ENCODE measurements at places on chromosomes 4 and X.

DNA sequence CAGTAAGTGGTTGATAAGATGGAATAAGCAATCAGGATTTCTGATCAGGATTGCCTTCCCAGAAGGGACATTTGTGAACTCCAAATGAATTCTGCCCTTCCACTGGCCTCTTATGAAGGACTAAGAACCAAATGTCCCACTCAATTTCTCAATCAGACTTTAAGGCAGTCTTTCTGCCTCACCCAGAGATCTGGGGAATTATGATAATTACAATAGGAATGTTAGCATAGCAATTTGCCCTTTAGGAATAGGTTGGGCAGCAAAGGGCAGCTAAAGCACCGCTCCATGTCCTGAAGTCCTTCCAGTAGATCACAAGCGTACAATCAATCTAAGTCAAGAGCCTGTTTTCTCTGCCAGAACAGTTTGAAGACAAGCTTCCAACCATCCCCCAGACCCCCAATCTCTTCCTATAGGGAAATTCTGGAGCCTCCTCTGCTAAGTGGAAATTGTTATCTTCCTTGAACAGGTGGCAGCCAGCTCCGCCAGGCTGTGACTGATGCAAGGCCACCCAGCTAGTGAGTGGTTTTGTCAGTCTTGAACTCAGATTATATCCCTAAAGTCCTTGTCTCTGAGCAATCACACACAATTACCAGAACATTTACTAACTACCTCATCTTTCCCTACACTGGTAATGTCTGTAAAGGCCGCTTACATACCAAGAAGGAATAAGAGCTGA, 18.6 kb downstream of the NKX3-2 start:
- DNase-seq, result no peak

DNA sequence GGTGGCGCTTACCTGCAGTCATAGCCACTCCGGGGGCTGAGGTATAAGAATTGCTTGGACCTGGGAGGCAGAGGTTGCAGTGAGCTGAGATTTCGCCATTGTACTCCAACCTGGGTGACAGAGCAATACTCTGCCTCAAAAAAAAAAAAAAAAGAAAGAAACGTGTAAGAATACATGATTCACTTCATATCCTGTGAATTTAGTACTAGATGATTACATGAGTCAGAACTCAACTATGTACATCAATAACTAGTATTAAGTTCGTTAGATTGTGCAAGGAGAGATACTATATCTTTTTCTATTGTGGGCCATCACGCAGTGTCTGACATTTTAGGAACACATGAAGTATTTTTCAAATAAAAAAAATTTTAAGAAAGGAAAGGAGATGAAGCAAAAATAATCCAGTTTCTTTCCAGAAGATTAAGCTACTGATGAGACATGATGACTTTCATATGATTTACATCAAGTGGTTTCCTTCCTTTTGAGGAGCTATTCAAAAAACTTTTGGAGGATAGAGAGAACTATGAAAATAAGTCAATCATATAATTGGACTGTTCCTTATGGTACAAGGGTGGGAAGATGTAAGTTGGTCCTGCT, 64.7 kb upstream of the EXOC1L start:
- no peak for DNase-seq

GRCh38 chrX:12137951-12138360, 317 bp upstream of the FRMPD4 start:
- no peak for DNase-seq

DNA sequence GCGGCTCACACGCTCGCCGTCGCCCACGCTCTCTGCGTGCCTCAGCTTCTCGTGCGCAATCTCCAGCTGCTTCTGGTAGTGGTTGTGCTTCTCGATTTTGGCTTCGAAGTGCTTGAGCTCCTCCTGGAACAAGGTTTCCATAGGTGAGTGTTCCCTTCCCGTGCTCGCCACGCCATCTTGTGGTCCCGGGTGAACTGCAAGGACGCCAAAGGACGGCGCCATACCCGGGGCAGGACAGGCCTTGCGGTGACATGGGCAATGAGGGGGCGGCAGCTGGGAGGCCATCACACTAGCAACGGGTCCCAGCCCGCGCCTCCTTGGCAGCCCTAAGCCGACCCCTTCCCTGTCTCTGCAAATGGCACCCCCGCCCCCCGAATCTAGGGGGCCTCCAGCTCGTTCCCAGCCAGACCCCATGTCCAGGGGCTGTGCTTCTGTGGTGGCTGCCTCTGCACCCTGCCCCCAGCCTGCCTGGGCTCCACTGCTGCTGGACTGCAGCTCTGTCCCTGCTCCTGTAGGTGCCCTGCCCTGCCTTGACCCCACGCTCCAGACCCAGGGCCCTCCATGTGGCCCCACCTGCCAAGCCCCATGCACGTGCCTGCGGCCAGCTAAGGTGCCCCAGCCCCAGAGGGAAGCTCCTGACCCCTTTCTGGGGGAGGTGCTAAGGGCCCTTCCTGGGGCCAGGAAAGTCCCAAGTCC, 17.3 kb downstream of the LRPAP1 start:
- DNase-seq, result no peak

DNA sequence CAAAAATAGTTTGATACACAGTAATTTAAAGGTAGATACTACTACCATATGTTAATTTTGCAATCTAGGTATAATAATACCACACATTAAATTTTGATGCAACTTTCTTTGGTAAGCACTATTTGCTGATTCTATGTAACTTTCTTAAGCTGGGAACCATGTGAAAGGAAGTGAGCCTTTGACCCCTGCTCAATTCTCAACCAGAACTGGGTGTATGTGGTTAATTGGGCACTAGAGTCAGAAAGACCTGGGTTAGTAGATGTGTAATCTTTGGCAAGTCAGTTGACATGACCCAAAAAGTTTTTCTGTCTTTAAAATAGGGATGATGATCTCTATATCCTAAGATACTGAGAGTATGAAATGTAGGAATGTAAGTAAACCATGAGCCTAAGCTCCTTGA, 22.4 kb downstream of the TLR2 start:
- no peak for DNase-seq

GRCh38 chr4:139208404-139208945, 31.5 kb upstream of the ELF2 start:
- DNase-seq, result no peak

DNA sequence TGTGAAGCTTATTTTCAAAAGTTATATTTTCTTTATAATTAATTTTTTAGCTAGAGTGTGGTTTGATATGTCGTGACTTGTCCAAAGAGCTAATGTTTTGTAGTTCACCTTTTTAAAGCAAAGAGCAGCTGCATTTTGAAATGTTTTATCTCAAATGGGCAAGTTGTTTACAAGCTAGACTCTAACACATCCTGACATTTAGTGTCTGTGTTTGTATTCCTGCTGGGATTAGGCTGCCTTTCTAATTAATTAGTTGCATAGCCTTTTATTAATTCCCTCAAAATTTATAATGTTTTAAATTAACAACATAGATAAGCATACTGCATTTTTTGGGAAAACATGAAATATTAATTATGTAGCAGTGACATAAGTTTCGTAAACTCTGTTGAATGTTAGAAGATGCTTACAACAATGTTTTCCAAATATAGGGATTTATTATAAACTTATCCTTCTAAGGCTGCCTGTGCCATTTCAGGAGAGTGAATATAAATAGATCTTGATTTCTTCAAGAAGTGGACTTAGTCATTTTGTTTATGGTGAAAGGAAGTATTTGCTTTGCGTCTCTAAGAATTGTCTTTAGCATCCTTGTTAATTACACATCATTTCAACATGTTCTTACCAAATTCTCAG, 37.7 kb upstream of the NUDT6 start:
- no peak for DNase-seq

DNA sequence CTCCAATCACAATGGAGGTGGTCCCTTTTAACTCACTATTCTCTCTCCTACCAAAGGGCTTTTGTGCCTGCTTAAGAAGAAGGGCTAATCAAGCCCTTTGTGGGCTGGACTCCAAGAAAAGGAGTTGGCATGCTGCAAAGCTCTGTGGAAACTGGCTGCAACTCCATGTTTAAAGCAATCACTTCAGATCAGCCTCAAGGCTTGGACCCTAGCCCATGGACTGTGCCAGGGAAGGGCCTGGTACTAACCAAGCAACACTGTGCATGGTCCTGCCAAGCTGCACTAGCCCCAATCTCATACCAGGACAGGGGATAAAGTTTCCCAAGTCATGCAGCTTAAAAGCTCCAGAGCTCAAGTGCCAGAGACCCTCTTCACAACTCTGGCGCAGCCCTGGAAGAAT, 86.7 kb downstream of the ATP8A1 start:
- no peak for DNase-seq

- no peak for DNase-seq
Observed at GRCh38 chr4:182832352-182833120, 84.7 kb downstream of the DCTD start.

GRCh38 chr4:121951521-121952110, at the start of gene TRPC3:
Gene TRPC3 (minus strand): TSS chr4:121952060. CDS start chr4:121951680, 380 bp downstream.
- DNase-seq, result no peak

DNA sequence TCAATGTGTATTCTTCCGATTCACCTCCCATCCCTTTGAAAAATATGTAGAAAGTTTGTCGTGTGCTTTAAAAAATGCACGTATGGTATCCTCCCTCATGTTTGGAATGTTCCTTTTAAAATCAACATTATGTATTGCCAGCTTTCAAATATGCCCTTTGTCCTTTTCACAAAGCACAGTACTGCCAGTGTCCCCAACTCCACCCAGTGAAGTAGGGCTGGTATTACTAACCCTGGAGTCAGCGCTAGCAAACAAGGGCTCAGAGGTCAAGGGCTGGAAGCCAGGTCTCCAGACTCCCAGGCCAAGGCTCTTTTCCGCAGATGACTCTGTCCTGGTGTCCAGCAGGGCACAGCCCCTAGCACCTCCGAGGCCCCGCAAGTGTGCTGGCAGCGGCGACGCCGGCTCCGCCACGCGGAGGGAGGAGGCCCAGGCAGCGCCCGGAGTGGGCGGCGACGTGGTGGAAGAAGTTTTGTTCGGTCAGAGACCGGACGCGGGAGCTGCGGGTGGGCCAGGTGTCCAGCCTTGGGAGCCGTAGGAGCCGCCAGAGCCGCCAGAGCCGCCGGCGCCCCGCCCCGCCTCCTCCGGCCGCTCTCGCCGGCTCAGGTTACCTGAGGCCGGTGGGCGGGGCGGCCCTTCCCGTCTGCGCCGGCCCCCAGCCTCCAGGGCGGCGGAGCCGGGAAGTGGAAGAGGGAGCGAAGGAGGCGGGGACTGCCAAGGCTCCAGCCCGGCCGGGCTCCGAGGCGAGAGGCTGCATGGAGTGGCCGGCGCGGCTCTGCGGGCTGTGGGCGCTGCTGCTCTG, at the start of gene IL13RA1:
IL13RA1 (plus strand) TSS at position 720 of the 799 bp plus-strand sequence; CDS start at position 753, 33 bp downstream.
- no peak for DNase-seq

- DNase-seq, result no peak
Observed at GRCh38 chrX:48664156-48664555, 19.4 kb upstream of the WAS start.

- no peak for DNase-seq
Observed at GRCh38 chr4:142615324-142615665, 230.8 kb downstream of the INPP4B start.

DNA sequence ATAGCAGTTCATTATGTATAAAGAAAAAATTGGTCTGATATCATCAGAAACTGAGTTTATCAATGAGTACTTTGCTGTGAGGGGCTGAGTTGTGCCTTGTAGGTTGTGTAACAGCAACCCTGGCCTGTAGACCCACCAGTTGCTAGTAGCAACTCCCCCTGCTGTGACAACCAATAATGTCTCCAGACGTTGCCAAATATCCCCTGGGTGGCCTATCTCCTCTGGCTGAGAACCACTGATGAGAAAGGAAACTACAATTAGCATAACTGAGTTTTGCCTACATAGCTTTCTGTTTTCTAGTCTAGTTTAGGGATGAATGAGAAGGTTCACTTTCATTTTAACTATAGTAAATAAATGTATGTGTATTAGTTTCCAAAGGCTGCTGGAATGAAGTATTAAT, 234.1 kb downstream of the CPE start:
- no peak for DNase-seq

- no peak for DNase-seq
Observed at GRCh38 chrX:57366430-57366829, 79.9 kb downstream of the FAAH2 start.

- DNase-seq, result no peak
Observed at GRCh38 chrX:103400931-103401330, 24.6 kb downstream of the BEX3 start.

DNA sequence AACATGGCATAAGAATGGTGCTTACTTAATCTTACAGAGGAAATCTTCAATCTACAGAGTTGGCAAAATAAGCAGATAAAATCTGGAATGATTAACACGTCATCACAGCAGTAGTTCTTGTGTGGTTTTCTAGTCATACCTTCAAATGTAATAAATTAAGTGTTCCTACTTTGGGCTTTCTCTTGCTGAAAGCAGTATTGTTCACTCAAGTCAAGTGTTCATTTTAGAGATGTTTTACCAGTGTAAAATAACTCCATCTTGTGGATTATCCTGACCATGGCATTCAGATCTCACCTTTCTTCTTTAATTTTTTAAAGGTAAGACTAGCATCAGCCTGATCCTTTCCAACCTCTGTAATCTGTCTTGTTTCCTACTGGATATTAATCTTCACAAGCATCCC, 72.9 kb downstream of the ADAMTS3 start:
- DNase-seq, result no peak

GRCh38 chr4:56169061-56169460, 218.2 kb downstream of the AASDH start:
- DNase-seq, result no peak

- no peak for DNase-seq
Observed at GRCh38 chr4:183182873-183183725, 84.0 kb downstream of the WWC2 start.

- no peak for DNase-seq
Observed at GRCh38 chrX:20742106-20742505, 475.4 kb upstream of the RPS6KA3 start.

DNA sequence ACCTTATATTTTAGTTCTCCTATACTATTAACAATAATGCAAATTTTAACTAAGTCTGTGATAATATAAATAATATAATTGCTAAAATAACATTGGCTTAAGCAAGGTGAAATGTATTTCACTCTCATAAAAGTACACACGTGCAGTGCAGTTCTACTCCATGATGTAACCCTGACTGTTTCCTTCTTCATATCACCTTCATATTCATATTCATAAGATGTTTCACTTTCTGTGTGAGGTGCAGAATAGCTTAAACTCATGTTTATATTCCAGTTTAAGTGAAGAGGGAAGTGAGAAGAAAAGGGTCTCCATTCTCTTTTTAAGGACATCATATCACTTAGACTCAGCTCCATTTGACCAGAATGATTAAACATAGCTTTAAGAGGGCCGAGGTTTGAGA, 1810.0 kb upstream of the PCDH10 start:
- DNase-seq, result no peak

GRCh38 chr4:34250562-34250961, 1993.8 kb downstream of the ARAP2 start:
- no peak for DNase-seq

DNA sequence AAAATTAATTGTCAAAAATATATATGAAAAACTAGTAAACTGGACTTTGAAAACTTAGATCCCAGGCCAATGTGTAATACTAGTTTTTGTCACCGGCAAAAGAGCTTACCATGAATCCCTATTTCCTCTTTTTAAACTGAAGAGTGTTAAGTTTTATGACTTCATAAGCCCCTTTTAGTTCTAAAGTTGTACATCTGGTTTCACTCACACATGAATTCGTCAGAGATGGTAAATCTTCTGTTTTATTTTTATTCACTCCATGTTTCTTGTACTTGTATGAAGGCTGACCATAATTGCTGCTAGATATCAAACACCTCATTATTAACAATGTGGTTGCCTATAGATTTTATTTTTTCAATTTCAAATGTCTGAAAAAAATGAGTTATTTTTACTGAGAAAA, 827.9 kb downstream of the PCDH7 start:
- DNase-seq, result no peak
